ENCODE measurements at places on chromosomes 3 and 15.

GRCh38 chr3:157618075-157618760 lies 115.0 kb upstream of the VEPH1 start:
- DNase-seq = peak; percentile 43

DNA sequence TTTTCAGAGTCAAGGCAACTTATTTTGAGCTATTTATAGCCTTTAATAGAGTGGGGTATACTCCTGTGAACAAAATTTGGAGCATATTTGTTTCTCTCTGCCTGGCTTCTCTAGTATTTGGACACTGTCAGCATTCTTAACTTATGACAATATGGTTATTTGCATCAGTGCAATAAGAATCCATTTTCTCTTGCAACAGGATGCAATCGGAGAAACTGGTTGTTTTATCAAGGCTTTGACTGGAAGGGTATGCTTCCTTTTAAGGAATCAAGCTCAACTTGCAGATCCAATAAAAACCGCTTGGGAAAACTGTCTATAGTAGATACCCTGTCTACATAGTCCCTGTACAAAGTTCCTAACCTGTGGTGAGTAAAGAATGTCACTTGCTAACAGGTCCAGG lies 106.7 kb downstream of the DPH6 start:
- DNase-seq = no peak

DNA sequence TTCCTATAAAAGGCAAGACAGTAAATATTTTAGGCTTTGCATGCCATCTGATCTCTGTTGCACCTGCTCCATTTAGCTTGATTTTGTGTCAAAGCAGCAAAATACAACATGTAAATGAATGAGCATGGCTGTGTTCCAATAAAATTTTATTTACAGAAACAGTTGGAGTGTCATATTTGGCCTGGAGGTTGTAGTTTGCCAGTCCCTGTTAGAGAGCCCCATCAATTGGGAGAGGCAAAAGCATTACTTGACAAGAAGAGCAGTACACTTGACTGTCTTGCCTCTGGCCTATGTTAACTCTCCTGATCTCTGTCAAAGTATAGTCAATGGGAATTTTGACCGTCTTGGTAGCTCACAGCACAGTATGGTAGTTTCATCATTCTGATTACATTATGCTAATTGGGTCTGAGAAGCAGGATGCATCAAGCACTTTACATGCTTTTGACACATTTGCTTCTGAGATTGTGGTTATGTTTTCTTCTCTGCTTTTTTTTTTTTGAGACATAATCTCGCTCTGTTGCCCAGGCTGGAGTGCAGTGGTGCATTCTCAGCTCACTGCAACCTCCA lies 35.4 kb downstream of the SLC28A2 start:
- no peak for DNase-seq

DNA sequence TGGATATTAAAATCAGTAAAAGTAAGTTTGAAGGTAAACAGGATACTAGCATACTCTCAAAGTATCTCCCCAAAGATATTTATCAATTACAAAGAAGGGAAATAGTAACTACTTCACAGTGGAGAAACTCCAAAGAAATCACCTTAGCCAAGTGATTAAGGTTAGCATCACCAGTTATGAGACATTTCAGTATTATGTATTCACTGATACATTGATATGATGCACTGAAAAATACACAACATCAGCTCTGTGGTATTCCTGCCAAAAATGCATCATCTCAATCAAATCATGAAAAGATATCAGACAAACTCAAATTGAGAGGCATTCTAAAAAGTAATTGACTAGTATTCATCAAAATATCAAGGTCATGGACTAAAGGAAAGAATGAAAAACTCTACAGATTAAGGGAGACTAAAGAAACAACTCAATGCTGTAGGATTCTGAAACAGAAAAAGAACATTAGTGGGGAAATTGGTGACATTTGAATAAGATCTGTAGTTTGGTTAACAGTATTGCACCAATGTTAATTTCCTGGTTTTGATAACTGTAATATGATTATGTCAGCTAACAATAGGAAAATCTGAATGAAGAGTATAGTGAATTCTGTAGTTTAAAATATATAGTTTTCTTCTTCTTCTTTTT lies 215.4 kb downstream of the UACA start:
- no peak for DNase-seq

DNA sequence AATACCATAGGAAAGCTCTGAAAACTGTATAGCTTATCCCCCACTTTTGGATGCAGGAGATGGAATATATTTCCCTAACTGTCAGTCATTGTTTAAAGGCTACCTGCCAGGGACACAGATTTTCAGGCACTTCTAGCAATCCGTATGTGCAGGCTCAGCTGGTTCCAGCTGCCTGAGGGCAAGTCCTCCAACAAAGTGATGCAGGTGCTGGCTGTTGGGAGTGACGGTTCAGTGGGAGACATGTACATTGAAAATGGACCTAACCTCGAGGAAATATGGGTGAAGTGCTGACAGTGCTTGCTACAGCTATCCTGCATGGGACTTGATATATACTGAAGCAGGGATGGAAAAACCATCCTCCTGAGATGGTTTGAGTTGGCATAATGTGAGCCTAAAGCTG lies 153.1 kb upstream of the GAP43 start:
- no peak for DNase-seq

Data from NCI-H460 (cell line).